Stimulated activated naive CD4-positive, alpha-beta T cell (primary cell): ENCODE measurements at places on chromosomes 7 and 10.

- DNase-seq = no peak
Observed at GRCh38 chr7:47304727-47305719, 276.9 kb downstream of the TNS3 start.

DNA sequence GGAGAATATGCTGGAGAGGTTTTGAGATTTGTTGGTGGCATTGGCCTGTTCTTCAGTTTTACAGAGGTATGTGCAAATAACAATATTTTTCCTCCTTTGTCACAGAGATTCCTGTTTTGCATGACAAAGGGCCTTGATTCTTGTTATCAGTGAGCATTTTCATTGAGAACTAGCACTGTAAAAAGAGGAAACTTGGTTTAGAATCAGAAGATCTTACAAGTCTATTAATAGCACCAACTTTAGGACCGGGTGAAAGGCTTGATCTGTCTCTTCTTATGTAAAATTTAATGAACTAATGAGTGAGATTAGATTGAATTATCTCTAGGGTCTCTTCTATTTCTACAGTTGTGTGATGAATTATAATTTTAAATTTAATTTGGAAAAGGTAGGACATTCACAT is 25.5 kb downstream of the TSPAN13 start:
- DNase-seq = no peak

- DNase-seq = no peak
Observed at GRCh38 chr7:16730937-16731336, 22.6 kb upstream of the TSPAN13 start.

- DNase-seq = no peak
Observed at GRCh38 chr10:131775433-131775832, 125.4 kb upstream of the PPP2R2D start.

DNA sequence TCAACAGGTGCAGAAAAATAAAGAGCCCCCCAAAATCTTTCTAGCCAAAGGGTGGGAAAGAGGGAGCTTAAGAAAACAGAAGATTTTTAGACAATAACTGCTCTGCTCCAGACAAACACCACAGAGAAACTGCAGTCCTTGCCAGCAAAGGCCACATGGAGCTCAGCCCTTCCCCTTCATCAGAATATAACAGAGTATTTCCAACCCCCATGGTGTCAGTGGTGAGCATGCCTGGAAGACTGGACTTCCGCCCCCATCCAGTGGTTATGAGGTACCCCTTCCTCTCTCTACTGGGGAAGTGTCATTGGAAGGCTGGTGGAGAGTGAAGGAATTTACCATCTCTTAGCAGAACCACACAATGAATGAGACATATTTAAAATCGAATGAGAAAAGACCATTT is 1007.3 kb upstream of the CELF2 start:
- no peak for DNase-seq

DNA sequence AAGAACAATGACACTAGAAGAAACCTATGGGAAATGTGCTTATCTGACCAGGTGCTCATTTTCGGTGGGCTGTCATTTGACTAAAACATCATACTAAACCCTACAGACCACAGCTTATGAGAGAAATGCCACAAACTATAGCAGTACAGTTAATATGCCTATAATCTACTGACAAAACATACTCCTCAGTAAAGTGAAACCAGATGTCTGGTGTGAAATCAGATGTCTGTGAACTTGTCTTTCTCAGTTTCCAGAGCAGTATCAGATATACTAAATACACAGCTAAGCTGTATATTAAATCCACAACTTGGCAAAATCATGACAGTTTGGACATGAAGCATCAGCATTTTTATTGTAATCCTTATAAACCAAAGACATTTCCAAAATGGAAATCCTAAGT is 3.3 kb downstream of the IMMP2L start:
- DNase-seq = no peak
